Activated CD4-positive, CD25-positive, alpha-beta regulatory T cell treated with anti-CD3 and anti-CD28 coated beads, Interleukin-2, amount 50 U/mL, for 24 hours (primary cell): ENCODE measurements at places on chromosomes 5 and 9.

- ATAC-seq = peak; percentile 38
Measured at GRCh38 chr5:151298063-151298855, 5.3 kb downstream of the SLC36A3 start.

GRCh38 chr5:14871214-14872069, at the start of gene ANKH:
Gene ANKH, minus strand, starts transcription at chr5:14871778. Its CDS starts 331 bp downstream, at chr5:14871447.
- peak; percentile 76 for ATAC-seq

- ATAC-seq = no peak
Measured at GRCh38 chr5:97529354-97529985, 346.4 kb upstream of the RIOK2 start.

- ATAC-seq = no peak
Measured at GRCh38 chr9:6186691-6187090, 28.9 kb upstream of the IL33 start.

GRCh38 chr9:94900222-94901018, 173.9 kb downstream of the AOPEP start:
- ATAC-seq = no peak

DNA sequence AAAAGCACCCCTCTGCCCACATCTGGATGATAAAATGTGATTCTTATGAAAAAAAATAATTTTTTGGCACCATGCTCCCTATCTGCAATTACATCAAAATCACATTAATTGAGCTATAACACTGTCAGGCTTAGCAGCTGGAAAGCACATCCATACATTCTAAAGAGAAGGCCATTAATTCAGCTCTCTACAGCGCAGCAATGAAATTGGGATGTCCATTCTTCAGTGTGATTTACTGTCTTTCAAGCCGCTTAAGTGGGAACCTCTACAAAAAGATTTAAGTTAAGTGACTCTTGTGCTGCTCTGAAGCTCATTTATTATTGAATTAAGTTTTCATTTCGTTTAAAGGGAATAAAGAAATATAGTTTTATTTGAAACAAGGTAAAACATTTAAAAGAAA, 171.3 kb downstream of the EBF1 start:
- no peak for ATAC-seq

- no peak for ATAC-seq
Measured at GRCh38 chr9:132181796-132182313, 20.0 kb downstream of the NTNG2 start.

- no peak for ATAC-seq
Measured at GRCh38 chr5:123382252-123382651, 41.0 kb downstream of the CEP120 start.
